MCF 10A (cell line): ENCODE measurements at places on chromosomes 2 and 18. TPM values are rescaled to one million over a fixed set of nuclear protein-coding genes. Genes with fewer than 3 reads are reported as not detected.
A peak's percentile ranks its signal among the peaks of the same experiment; 100 is the strongest.

- DNase-seq = peak; percentile 34
These were observed 225.3 kb upstream of the AGAP1 start for GRCh38 chr2:235268535-235268934.

DNA sequence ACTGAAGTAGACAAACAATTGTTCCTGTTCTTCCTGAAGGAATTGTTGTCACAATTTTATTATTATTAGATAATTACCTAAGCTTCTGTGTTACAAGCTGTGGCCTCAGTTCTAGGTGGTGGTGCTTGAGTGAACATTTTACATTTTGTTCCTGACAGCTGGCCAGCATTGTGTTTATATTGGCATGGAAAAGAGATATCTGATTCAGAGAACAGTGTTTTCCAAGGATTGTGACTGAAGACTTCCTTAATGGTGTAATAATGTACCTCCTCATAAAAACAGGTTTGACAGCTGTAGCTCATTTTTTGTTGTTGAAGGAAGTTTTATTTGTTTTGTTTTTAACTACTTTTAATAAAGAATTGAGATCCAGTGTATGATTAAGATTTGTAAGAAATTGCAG is 95.2 kb downstream of the EPB41L5 start:
- peak; percentile 90 for DNase-seq

MRPL53 gene
- 115 and 123 TPM in 2 replicates for total RNA-seq

DNA sequence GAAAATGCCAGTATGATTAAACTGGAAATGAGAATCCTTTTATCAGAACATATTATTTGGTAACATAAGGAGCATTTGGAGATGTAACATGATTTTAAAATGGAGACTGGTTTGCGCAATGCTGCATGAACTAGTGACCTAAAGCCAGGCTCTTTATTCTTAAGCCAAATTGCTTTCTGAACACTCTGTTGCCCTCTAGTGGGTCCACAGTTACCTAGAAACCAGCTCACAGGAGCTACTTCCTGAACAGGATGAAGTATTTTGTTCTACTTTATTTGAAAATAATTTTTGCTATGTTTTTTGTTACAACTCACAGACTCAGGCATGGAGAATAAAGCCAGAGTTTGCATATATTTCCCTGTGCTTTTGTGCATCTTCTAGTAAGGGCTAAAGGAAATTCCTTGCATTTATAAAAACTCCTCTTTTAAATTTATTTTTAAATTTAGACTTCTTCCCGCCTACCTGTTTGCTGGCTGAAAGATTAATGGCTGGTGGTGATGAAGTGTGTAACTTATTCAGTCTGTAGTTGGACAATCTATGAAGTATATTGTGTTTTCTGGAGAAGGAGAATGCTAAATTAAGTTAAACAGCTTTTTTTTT is 146.7 kb downstream of the PARD3B start:
- DNase-seq = peak; percentile 86

DNA sequence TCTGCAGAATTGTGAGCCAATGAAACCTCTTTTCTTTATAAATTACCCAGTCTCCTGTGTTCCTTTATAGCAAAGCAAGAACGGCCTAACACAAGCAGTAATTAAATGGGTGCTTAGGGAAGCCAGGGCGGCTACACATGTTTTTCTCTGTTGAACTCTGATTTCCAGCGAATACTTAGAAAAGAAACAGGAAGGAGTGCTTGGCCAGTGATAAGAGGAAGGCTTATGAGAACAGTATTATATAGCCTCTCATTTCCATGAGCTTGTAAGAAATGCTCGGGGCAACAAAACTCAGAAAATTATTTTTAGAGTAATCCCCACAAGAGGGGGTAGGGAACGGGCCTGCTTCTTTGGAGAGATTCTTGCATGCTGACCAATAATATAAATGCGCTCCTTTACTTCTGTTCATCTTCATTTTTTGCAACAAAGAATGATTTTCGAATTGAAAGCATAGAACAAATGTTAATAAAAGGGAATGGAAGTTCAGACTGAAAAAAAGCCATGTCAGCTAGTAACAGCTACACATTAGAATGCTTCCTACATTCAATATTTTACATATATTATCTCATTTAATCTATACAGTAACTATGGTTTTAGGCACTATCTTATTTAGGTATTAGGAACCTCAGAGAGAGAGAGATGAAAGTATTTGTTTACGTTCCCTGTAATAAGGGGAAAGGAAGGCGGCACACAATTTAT is 49.7 kb upstream of the CCDC85A start:
- DNase-seq = no peak

DNA sequence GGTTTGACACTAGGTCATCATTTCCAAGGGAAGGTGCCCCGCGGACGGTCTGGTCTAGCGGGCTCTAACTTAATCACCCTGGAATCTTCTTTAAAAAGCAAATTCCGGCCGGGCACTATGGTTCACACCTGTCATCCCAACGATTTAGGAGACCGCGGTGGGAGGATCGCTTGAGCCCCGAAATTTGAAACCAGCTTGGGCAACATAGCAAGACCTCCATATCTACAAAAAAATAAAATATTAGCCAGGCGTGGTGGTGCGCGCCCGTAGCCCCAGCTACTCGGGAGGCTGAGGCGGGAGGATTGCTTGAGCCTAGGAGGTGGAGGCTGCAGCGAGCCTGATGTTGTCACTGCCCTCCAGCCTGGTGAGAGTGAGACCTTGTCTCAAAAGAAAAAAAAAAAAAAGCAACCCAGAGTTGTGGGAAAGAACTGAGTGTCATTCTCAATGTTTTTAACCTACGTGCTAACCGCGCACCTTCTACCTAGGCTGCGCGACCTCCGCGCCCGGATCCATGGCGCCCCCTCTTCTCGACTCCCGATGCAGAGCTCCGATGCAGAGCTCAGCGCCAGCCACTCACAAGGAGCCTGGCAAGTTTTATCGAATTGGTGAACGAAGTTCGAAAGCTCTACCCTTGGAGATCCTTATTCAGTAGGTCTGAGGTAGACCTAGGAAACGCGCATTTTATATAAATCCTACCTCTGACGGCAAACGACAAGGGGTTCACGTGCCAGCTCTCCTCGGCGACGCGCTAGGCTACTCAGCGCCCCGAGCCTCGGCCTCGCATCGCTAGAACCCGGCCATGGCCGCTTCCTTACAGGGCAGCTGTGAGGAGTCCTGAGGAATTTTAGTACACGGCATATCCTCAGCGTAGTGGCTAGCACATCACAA is 888 bp upstream of the TWSG1 start:
- no peak for DNase-seq

ALPG gene
- total RNA-seq = not detected in 2 replicates

GRCh38 chr2:140506606-140507005 is 1624.2 kb downstream of the LRP1B start:
- DNase-seq = peak; percentile 12

LIMS2 gene
- not detected in 2 replicates for total RNA-seq

ZNF516 gene
- 28.3 and 40.1 TPM in 2 replicates for total RNA-seq

SLC35F5 gene
- total RNA-seq = 52.7 and 64.9 TPM in 2 replicates

DNA sequence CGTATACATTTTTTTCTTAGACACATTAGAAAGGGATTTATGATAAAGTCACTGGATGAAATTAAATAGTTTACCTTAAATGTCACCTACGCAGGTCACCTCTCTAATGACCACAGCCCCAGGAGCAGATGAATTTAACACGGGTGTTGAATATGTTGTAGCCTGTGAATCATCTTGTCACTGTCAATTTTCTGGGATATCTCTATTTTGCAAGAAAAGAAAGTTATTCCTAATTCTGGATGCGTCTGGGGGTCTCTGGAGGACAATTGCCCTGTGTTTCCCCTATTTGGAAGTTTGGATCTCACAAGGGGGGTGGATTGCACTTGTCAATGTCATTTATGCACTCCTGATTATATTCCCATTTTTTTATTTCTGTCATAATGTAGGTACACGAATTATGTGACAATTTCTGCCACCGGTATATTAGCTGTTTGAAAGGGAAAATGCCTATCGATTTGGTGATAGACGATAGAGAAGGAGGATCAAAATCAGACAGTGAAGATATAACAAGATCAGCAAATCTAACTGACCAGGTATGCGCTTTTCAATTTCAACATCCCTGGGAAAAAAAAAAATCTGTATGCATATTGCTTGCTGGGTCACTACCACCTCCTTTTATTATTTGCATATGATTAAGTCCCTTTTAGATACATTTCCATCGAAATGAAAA is 7.7 kb downstream of the MEIS1 start:
- DNase-seq = no peak

DNA sequence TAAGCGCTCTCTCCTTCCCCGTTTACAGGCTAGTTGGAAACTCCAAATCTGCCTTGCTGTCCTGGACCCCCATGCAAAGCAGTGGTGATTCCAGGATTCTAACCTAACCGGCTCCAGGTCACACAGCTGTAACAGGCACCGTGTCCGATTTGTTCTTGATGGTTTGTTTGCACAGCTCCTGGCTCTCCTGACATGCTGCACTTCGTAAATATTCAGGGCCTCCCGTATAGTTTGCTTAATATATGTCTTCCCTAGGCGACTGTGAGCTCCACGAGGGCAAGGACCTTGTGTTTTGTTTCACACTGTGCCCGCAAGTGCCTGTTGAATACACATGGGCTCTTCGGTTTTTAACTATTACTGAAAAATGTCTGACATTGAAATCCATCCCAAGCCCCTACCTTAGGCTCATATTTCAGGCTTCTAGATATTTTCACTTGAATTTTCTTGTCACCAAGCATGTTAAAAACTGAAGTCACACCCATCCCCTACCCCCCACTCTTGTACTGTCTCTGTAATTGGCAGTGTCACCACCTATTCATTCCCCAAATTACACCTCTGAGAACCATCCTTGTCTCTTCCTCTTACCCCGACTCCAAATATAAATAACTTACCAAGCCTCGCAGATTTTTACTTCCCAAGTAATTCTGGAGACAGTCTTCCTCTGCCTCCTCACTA is 1.0 kb upstream of the PUM2 start:
- DNase-seq = no peak

DNA sequence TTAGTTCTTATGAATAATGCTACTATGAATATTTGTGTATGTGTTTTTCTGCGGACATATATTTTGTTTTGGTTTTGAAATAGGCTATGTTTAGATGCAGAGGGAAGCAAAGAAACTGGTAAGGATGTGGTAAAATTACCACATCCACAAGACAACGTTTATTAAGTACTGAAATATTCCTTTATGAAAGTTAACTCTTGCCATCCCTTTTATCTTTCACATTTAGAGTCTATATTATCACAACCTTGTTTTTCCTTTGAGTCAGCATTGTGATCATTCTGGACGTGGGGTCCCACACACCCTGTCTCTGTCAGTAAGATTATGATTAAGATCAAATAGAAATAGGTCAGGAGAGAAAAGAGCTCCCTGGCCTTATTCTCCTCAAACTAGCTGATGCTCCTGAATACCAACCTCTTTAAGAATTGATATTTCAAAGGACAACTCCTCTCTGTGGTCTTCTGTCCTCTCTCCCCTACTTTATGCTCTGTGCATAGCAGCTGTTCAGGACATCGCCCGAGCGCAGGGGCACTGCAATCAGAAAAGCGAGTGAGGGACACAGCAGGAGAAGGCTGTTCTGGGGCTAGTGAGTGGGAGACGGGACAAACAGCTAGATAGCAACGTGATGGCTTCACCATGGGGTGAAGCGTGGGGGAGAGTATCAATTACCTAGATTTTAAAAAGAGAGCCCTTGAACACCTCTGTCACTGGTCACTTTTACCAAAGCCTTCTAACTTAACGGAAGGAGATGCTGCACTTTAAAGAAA is 12.2 kb downstream of the METAP1D start:
- no peak for DNase-seq

BMP10 gene
- total RNA-seq = not detected in 2 replicates

FOXI3 gene
- total RNA-seq = not detected in 2 replicates

DNA sequence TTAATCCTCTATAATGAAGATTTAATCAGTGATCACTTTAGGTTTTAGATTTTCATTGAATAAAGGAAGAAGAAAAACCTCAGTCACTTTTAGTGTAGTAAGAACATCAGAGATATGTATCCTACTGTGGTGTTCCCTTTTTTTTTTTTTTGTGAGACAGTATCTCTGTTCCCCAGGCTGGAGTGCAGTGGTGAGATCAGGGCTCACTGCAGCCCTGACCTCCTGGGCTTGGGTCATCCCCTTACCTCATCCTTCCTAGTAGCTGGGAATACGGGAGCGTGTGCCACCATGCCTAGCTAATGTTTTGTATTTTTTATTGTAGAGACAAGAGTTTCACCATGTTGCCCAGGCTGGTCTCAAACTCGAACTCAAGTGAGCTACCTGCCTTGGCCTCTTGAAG is 5.1 kb downstream of the SLC39A10 start:
- no peak for DNase-seq

DNA sequence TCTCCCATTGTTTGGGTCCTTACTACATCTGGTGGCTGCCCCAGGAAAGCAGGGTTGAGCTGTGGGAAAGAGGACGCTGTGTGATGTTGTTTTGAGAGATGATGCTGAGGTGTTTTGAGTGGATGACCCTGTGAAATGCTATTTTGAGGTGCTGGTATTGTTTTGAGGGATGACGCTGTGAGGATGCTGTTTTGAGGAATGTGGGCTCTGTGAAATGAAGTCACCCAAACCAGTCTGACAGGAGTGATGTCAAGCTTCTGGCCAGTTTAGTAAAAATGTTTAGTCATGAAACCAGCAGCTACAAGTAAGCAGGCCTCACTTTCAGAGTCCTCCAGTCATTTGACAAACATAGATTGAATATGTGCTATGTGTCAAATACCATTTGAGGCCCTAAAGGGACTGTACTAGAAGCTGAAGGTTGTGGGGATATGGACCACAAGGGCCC is 16.1 kb upstream of the PUM2 start:
- DNase-seq = no peak

PTPRM gene
- total RNA-seq = 82.8 and 107 TPM in 2 replicates

DNA sequence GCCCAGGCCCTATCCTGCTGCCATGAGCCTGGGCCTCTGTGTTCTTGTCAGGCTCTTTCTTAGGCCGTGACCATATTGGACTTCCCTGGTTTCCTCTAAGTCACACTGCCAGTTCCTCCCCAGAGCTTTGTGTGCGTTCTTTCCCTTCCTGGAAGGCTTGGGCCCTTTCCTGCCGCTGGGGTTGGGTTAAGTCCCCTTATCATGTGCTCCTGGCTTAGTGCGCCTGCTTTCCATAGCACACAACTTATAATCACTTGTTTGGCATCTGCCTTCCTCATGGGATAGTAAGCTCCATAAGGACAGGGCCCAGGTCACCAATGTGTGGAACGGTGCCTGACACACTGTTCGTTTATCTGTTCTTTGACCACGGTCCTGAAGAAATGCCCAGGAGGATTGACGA is 31.3 kb downstream of the NIFK start:
- DNase-seq = no peak
